ENCODE measurements at places on chromosomes 16 and 17.
A peak's percentile ranks its signal among the peaks of the same experiment; 100 is the strongest.

DNA sequence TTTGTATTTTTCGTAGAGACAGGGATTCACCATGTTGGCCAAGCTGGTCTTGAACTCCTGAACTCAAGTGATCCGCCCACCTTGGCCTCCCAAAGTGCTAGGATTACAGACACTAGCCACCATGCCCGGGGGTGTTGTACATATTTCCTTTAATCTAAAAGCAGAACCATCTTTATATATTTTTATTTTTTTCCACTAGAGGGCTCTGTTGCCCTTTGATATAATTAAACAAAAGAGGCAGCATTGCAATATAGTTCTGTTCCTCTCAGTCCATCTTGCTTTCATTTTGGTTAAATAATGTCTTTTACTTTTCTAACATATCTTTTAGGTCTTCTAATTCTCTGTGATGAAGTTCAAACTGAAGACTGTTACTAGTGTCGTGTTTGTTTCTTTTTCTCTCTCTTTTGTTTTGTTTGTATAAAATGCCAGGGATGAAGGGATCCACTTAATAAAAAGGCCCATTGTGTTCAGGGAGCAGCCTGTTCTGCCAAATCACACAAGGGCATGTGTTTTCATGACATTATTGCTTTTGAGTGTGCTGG is 23.4 kb downstream of the WWOX start:
- peak; percentile 72 for DNase-seq

DNA sequence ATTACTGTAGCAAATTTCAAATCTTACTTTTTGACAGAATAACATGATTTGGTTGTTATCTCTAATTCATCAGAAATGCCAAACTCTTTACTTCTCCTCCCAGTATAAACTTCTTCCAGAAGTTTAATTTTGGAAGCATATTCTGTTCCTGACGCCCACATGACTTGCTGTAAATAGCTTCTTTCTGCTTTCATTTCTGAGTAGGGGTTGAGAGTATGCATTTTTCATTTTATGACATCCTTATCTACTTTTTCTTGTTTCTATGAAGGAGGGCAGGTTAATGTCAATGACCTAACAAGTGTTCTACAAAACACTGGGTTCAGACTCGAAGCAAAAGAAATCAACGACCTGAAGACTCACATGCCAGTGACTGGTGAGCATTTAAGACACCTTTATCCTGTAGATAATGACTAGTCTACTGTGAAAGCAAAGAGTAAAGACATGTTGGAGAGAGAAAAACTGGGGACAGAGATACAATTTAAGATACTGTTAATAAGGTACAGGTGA is 36.5 kb upstream of the EFCAB3 start:
- no peak for DNase-seq

- DNase-seq, result no peak
Observed at GRCh38 chr16:81863630-81864352, 84.7 kb downstream of the PLCG2 start.

DNA sequence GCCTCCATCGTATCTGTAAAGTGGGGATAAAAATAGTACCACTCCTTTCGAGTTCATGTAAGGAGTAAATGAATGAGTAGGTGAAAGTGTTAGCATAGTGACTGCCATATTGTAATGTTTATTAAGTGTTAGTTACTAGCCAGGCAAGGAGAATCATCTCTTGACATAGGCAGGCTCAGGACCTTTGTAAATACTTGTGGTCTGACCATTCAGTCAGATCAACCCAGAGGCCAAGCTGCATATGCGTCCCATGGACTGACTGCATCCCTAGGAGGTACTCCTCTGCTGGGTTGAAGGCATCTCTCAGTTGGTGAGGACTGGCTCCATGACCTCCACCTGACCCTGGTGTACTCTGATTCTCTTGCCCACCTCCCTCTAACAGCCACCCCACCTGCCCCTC is 40.5 kb upstream of the CDRT4 start:
- no peak for DNase-seq

- no peak for DNase-seq
Observed at GRCh38 chr17:20310481-20310880, 156.9 kb downstream of the LGALS9B start.

GRCh38 chr16:81583893-81584631 is 139.5 kb downstream of the CMIP start:
- DNase-seq, result peak; percentile 30

- no peak for DNase-seq
Observed at GRCh38 chr17:77696151-77696720, 262.3 kb upstream of the TNRC6C start.

GRCh38 chr16:12098429-12099310 is 122.1 kb downstream of the SNX29 start:
- no peak for DNase-seq

GRCh38 chr17:68950725-68951124 is 4.5 kb downstream of the ABCA8 start:
- DNase-seq, result no peak

GRCh38 chr16:49345829-49346228 is 27.8 kb upstream of the C16orf78 start:
- peak; percentile 9 for DNase-seq

- peak; percentile 58 for DNase-seq
Observed at GRCh38 chr16:17318238-17318637, 152.5 kb downstream of the XYLT1 start.

DNA sequence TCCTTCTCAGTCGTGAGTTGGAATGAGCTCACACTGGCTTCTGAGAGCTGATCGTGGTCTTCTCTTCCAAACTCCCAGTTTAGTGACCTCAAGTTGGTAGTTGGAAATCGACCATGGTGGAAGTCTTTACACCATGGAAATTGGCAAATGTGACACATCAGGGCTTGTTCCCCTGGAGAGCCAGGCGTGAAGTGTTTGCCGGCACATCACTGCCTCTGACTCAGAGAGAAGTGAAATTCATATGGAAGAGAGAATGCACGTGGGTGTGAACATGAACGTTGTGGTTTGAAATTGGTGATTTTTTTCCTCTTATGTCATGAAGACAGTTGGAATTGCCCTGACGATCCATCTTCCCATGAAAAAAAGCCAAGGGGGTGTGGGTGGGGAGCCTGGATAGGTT is 47.4 kb downstream of the AXIN2 start:
- peak; percentile 85 for DNase-seq

DNA sequence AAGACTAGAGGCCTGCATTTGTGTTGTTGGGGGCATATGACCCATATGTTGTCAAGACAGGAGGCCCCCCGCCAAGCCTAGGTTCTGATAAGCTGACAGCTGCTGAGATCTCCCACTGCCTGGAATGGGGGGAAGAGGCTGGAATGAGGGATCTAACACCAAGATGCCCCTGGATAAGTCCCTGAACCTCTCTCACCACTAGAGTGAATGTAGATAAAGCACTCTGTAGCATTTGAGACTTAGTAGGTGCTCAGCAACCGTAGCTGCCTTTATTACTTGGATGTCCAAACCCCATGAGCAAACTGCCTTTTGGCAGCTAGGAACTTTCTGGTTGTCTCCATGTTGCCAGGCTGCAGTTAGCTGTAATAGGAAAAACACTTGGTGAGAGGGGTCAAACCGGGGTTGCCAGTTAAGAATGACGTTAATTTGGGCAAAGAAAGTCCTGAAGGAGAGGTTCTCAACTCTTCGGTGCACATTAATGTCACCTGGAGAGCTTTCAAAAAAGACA is 4.4 kb upstream of the RASL10B start:
- DNase-seq, result no peak

DNA sequence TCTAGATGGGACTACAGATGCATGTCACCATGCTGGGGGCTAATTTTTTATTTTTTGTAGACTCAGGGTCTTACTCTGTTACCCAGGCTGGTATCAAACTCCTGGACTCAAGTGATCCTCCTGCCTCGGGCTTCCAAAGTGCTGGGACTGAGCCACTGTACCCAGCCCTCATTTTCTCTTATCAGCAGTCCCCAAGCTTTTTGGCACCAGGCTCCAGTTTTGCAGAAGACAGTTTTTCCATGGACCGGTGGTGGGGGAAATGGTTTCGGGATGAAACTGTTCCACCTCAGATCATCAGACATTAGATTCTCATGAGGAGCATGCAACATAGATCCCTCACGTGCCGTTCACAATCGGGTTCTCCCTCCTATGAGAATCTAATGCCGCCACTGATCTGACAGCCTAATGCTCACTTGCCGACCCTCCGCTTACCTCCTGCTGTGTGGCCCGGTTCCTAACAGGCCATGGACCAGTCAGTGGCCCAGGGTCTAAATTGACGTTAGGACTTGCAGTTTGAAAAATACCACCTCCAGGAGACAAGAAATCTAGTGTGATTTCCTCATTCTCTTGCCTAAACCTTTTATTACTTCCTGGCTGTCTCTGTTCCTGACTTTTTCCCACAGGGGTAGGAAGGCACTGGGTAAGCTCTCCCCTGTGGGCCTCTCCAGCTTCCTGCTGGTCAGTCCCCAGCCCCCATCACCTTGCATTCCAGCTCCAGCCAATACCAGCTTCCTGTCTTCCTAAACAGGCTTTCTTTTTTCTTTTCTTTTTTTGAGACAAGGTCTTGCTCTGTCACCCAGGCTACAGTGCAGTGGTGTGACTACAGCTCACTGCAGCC is 9.3 kb upstream of the CNP start:
- DNase-seq, result peak; percentile 40

DNA sequence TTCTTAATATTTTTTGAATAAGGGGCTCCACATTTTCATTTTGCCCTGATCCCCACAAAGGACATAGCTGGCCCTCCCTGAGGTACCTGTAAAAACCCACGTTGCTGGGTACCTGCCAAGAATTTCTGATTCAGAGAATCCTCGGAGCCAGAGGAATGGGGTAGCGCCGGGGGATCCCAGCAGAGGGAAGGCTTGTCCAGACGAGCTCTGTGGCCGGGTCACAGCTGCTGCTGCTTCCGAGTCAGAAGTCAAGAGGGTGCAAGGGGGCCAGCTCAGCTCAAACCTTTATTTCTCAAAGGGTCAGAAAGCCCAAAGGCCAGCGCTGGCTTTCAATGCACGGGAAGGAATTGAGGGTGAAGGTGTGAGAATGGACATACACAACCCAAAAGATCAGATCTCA is 68.9 kb upstream of the SDK2 start:
- no peak for DNase-seq

All from fibroblast of skin of back (primary cell).